ENCODE measurements at places on chromosomes 2 and 18.

DNA sequence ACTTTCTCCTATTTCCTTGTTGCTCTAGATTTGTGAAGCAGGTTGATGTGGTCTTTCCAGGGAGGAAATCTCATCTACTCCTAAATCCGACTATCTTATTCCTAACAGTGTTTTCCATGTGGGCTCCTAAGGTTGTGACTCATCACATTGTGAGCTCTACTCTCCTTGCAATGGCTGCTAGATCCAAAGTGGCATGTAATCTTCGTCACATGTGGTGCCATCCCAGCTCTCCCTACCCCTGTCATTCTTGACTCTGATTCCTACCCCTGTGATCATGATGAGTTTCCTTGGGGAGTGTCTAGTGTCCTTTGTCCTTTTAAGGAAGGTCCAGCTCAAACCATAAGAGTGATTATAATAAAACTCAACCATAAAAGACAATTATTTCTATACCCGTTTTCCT is 47.3 kb upstream of the GULP1 start:
- DNase-seq, result no peak

DNA sequence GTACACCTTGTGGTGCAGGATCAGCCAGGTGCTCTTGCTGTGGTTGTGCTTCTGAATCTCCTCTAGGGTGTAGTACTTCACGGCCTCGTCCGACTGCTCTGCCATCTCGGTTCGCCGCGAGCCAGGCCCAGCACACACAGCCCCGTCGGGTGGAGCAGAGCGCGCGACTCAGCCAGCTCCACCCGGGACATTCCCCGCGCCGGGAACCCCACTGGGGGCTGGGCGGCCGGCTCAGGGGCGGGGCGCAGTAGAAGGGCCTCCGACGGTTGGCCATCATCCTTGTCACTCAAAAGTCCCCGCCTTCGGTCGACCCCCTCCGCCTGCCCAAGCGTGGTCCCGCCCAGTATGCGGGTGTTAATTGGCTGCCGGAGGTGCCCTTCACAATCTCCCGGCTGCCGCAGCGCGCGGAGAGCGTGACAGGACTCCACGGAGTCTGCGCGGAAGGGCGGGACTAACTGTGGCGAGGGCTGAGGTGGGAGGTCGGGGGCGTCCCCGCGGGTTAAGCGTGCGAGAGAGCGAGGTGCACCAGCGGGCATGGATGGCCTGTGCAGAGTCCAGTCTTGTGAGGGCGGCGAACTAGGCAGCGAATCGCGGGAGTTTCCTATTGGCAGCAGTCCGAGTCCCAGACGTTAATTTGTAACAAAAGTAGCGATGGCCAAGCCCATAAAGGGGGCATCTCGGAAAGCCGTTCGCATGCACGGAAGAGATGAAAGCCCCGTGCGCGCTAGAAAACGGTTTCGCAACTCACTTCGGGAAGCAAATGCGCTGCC is at the start of gene CYB5A:
CYB5A (minus strand) TSS at position 193 of the 770 bp plus-strand sequence; CDS start at position 105, 88 bp downstream.
- DNase-seq, result peak; percentile 89

- no peak for DNase-seq
Observed at GRCh38 chr18:57437766-57438671, 2.8 kb downstream of the ONECUT2 start.

GRCh38 chr2:241965931-241966412 is 96.4 kb downstream of the RTP5 start:
- peak; percentile 59 for DNase-seq

DNA sequence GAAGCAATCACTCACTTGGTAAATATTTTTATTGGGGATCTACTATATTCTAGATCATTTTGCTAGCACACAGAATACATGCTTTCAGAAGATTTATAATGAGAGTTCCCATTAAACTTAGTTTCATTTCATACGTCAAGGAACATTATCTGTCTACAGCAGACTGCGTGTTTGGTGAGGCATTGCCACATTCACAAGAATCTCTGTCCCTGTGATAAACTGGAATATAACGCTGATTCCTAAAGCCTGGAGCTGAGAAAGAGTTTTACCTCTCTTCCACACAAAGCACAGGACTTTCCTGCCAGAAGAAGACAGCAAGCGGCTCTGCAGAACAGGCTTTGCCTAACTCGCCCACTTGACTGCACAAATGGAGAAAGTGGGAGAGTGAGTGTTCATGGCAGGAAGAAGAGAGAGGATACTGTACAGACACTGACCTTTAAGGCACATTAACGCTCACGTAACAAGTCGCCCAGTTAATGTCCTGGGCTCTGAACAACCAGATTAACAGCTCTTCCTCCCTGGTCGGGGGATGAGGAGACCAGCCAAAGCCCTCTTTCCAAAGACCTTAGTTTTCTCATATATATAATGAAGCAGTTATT is 356.2 kb downstream of the GPD2 start:
- no peak for DNase-seq

GRCh38 chr2:65620524-65620923 is 188.1 kb upstream of the SPRED2 start:
- no peak for DNase-seq

- DNase-seq, result no peak
Observed at GRCh38 chr18:28626756-28627155, 449.8 kb upstream of the CDH2 start.

DNA sequence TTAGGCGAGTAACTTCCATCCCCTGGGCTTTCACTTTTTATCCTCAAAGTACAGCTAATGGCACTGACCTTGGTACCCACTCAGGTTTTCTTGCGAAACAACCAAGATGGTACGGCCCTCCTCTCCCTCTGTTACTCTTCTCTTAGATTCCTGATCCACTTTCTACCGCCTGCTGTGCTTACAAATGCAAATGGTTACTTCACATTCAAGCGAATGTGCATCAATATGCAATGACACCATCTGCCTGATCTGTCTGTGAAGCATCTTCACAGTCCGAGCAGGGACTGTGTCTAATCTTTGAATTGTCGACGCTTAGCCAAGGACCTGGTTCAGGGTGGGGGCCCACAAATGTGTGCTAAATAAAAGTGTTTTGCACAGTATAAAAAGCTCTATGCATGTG is 112.2 kb downstream of the TRIB2 start:
- DNase-seq, result no peak

DNA sequence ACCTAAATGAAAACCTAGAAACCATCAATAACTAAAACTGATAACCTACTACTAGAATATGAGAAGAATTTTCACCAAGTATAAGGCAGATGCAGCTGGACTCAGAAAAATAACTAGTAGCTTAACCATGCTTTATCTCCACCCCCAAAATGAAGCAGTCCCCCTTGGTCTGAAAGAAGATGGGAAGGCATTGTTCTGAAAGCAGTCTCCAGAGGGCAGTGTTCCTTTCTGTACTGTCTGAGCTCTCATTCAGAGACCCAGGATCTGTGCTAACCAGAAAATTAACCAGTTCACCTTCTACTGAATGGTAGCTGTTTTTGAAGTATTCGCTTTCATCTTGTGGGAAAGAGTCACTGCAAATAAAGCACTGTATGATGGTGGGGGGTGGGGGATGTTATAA is 273.0 kb downstream of the PDE11A start:
- DNase-seq, result no peak

- DNase-seq, result no peak
Observed at GRCh38 chr2:7060631-7061449, 143.6 kb downstream of the RNF144A start.

DNA sequence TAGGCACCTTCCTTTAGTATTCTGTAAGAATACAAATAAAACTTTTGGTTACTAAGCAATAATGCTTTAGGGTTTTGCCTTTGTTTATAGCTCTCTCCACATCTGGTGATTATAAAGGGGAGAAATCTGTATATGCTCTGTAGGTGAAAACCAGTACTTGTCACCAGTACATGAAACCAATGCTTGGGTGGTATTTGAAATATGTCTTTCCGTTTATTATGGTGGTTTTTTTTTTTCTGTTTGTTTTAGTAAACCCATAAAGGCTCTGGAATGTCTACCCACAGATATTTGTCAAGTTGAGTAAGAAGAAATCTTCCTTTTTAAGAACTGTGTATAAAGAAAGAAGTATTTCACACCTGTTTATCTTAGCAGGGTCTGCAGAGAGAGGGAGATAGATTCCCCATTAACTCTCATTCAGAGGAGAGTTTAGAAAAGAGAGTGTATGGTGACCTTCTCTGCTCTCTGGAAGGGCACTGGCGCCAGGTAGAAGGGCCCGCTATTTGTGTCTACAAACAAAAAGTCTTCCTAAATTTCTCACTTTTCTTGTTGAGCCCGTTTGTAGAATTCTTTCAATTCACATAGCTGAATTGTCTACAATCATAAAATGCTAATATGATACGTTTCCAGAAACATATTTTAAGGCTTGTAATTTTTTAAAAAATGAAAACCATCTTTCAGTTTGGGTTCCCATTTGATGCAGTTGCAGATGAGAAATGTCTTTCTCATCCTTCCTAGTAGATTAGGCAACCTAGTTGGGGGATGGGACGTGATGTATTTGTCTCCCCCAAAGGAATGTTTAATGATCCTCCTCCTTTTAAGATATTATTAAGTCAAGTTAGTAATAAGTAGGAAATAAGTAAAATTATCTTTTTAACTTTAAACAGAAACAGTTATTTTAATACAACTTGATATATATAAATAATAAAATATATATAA is 33.9 kb downstream of the MAP3K20 start:
- DNase-seq, result no peak

GRCh38 chr18:54135216-54135615 is 89.3 kb downstream of the MBD2 start:
- no peak for DNase-seq

- no peak for DNase-seq
Observed at GRCh38 chr2:109229094-109229675, 100.2 kb downstream of the SH3RF3 start.

GRCh38 chr2:98772536-98772935 is 41.6 kb upstream of the MGAT4A start:
- no peak for DNase-seq

GRCh38 chr2:174009488-174010223 is 44.5 kb upstream of the SP3 start:
- DNase-seq, result no peak

DNA sequence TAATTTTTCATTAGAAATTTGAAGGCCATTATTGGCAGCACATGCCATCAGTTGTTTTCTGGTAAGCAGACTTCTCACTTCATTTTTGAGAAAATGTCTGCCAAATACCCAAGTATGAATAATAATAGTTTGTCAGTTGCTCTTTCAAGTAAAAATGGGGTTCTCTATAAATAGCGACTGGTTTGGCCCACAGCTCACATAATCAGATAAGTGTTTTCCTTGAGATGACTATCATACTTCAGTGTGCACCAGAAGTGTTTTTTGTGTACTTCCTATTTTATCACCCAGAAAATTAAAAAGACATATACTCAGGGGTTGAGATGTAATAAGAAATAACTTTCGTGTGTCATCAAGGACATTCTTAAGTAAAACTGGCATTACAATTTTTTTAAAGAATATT is 147.1 kb downstream of the PHLPP1 start:
- DNase-seq, result no peak

DNA sequence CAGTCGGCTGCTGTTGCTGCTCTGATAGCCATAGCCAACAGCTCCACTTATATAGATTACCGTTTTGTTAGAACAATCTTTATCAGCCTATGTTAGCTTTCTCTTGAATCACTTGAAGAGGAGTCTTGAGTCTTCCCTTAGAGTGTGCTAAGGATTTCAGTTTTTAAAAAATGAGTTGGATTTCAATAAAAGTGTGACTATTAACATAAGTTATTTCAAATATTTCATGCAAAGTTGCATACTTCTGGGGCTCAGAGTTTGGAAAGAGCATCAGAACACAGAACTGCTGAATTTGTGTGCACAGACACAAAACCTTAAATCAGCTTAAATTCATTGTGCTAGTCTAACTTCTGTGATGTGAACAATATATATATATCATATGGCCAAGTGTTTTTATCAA is 174.7 kb downstream of the MTX2 start:
- DNase-seq, result no peak

DNA sequence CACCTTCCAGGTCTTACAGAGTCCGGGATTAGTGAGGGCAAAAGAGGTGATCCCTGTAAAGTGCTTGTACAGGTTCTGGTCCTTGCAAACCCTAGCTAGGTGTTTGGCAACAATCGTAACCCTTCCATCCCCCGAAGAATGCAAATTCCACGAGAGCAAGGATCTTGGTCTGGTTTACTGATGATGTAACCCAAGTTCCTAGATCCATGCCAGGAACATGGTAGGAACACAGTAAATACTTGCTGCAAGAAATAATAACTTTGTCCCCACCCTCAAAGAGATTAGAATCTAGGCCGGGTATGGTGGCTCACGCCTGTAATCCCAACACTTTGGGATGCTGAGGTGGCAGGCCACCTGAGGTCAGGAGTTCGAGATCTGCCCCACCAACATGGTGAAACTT is 6.8 kb upstream of the NEU2 start:
- DNase-seq, result no peak

GRCh38 chr2:44364604-44365003 is 2.9 kb downstream of the CAMKMT start:
- DNase-seq, result no peak

GRCh38 chr2:183037553-183038340 is 510 bp downstream of the NCKAP1 start:
- no peak for DNase-seq

- DNase-seq, result no peak
Observed at GRCh38 chr2:121017396-121017795, 267.6 kb downstream of the TFCP2L1 start.

DNA sequence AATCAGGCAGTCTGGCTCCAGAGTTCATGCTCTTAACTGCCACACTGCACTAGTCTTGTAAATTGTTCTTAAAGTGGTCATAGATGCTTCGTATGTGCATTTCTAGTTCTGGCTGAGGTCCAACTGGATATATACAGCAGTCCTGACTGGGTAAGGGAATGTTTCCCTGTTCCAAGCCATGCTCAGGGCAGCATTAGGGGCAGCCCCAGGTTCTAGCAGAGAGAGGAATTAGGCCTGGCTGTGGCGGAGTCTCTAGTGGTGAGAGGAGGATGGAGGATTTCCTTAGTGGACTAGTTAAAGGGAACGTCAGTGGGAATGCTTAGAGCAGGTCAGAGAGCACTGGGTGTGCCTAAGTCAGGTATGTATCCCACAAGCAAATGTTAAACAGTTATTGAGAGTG is 28.0 kb downstream of the UBE2E3 start:
- no peak for DNase-seq

GRCh38 chr2:94996305-94997100 is 29.0 kb upstream of the MAL start:
- no peak for DNase-seq

- DNase-seq, result no peak
Observed at GRCh38 chr18:25614168-25614567, 262.2 kb upstream of the ZNF521 start.
